ENCODE measurements at places on chromosomes 7 and 10.
A peak's percentile ranks its signal among the peaks of the same experiment; 100 is the strongest.

- no peak for DNase-seq
These were observed 64.7 kb upstream of the JAZF1 start for GRCh38 chr7:28245123-28245878.

GRCh38 chr7:157972914-157973313, 614.7 kb downstream of the PTPRN2 start:
- no peak for DNase-seq

DNA sequence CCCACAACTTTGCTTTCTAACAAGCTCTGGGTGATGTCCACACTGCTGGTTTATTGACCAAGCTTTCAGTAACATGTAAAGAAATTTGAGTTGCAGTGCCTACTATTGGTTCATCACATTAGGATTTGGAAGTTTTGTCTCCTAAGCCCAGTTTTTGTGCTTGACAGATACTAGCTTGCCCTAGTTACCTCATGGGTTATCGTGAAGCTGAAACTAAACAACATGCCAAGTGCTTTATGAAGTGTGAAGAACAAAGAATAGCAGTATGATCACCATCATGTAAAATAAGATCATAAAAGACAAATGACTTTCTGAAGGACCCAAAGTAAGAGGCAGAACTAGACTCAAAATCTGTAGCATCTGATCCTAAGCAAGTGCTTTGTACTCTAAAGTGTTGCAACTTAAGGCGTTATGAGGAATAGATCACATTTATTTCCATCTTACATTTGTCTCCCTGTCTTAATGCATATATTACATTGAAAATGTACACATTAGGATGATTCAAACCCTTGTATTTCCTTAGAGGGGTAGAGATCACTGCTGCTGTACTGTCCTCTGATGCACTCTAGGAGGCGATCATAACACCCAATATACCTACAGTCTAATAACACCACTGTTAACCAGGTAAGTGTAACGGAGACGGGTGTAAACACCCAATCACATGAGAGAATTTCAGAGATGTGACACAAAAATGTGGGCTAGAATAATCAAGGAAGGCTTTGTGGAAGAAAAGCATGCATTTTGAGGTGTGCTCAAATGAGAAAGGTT, 71.3 kb downstream of the NRCAM start:
- DNase-seq, result no peak

- DNase-seq, result no peak
These were observed 285.2 kb upstream of the FZD8 start for GRCh38 chr10:35927341-35927740.

DNA sequence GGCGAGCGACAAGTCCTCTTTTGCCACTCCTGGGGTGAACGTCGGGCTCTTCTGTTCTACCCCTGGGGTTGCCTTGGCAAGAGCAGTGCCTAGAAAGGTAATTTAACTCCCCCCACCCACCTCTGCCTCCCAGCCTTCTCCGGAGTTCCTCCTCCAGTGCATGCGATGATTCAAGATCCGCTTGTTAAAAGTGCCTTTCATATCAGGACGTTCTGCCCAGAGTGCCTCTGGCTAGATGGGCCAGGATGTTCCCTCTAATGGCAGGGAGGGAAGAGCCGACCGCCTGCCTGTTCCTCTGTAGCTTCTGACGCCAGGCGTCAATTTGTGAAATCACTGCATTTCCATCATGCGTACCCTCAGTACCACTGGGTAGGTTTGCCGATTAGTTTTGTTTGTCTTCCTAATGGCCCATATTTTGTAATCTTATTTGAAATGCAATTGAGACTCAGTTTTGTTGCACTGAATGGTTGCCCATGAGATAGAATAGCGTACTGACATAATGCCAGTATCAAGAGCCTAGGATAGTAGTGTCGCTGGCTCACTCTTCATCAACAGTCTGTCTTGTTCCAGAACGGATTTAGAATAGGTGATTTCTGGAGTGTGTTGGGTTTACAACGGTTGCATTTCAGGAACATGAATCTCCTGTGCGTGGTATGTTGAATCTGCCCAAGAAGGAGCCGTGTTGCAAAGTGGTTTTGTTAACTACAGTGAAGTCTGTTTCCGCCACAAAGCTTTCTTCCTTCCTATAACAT, 13.5 kb downstream of the ECHDC3 start:
- DNase-seq, result no peak

- DNase-seq, result no peak
These were observed 546.8 kb upstream of the FOXK1 start for GRCh38 chr7:4135301-4135700.

DNA sequence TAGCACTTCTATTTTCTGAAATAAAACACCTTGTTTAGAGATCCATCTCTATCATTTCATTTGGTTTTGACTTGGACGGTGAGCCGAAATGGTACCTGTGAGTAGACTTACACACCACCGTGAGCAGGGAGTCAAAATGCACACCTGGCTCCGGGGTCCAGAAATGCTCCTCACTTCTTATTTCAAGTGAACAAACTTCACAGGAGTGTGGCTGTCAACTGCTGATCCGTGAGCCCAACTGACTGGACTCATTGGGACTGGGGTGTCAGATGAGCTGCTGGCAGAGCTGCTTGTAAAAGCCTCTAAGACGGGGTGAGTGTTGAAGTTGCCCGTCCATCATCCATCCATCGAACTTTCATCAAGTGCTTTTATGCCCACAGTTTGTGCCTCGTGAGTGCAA, 435.5 kb downstream of the GLRX3 start:
- DNase-seq, result no peak

DNA sequence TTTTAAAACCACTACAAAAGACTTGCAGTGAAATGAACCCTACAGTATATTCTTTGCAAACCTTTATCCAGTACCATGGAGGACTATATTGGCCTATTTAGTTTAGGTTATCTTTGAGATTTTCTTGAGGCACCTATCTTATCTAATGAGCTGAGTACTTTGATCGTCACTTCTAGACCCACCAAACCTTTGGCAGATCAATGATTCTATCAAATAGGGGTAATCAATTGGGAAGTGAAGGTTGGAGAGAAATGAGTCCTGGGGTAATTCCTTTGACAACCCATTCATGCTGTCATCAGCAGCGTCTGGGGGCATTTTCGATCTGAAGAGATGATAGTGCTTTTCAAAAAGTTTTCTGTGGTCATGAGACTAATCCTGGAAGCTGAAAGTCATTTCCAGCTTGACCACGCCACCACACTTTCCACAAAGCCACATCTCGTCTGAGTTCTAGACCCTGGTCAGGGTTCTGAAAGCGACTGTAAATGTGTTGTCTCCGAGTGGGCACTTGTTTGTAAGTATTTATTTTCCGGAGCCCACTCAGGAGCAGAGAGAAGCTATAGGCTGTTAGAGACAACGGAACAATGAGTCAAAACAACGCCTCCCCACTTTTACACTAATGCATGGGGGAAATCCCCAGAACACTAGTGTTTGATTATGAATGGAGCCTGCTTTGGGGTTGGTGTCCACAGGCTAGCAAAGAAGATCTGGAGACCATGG, 4.8 kb downstream of the EGR2 start:
- DNase-seq, result no peak

- DNase-seq, result peak; percentile 34
These were observed 30.8 kb upstream of the SLC13A1 start for GRCh38 chr7:123230603-123231002.

- DNase-seq, result no peak
These were observed 202.0 kb downstream of the ARL4A start for GRCh38 chr7:12889391-12889790.

DNA sequence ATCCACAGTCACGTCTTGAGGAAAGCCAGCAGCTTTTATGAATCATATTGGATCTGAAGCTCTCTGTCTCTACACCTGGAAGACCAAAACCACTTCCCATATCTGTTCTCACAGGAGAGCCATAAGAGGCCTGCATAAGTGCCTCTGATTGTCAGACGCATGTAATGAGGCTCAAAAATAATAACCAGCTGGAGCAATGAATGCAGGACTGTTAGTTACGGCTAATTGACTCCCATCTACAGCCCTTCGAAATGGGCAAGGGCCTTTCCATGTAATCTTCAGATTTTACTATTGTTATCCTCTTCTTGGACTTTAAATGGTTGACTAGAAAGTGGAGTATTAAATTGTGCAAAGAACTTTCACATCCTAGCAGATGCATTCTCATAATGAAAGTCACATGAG, 4.4 kb upstream of the SEMA3C start:
- no peak for DNase-seq

GRCh38 chr10:61847640-61848039, 53.9 kb upstream of the ARID5B start:
- no peak for DNase-seq

DNA sequence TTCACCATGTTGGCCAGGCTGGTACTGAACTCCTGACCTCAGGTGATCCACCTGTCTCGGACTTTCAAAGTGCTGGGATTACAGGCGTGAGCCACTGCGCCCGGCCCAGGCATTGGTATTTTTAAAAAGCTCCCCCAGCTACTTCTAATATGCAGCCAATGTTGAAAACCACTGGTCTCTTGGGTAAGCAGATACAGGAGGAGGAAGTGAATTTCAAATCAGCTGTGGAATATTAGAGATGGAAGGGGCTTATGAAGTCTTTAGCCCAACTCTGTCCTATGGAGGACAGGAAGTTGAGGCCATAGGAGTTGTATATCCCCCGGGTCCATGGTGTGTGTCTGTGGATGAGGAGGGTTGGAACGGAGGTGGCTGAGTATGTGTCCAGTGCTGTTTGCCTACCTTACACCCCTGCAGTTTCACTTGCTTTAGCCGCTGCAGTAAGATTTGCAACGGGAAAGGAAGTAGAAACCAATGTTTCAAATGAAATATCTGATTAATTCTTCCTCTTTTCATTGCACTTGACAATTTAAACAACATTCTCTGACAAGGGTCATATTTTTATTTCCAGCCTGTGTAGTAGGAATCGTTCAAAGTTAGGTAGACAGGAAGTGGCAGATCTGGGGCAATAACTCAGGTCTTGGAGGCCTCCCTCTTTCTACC, 3.4 kb downstream of the PDE6C start:
- no peak for DNase-seq

DNA sequence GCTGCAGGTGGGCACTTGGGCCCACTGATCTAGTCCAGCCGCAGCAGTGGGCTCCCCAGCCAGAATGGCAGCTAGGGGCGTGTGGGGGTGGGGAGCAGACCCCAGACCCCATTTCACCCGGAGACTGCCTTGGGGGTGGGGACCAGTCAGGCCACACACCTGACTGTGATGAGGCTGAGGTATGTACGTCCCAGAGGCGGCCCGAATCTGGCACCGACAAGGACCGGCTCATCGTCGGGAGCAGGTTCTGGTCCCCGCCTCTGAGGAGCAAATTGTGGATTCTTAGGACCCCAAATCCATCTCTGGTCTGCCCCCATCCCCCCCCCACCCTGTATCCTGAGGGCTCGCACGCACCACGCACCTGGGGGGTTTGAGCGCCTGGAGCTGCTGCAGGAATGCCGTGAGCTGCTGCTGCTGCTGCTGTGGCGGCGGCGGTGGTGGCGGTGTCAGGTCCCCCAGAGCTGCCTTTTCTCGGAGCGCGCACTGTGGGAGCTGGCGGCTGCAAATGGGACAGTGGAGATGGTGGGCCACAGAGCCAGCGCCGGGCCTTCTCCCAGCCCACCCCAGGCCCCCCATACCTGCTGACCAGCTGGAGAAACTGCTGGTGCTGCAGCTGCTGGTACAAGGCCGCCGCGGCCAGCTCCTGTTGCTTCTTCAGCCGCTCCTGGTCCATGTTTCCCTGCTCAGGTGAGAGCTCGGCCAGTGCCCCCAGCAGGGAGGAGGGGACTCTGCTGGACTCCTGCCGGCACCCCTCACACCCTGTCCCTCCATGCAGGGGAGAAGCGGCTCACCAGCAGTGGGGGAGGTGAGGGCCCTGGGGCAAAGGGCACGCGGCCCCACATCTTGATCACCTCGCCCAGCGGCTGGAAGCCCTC, 10.2 kb downstream of the GIGYF1 start:
- DNase-seq, result peak; percentile 63

GRCh38 chr7:154795014-154795413, 207.9 kb downstream of the PAXIP1 start:
- no peak for DNase-seq

DNA sequence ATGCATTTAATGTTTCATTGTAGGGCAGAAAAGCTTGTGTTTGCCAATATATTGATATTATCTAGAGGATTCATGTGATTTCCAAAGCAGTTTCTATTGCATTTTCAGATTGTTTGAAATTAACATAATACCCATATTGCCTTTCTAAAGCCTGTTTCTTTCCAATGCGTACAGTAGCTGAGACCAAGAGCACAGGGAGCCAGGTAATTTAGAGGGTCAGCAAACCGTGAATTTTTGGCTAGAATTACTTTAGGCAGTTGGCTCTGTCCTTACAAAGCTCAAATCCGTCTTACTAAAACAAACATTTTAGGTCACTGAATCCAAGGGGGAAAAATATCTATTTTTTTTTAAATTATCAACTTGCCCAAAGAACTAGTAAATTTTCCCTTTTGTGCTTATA, 604.9 kb upstream of the ADARB2 start:
- no peak for DNase-seq

DNA sequence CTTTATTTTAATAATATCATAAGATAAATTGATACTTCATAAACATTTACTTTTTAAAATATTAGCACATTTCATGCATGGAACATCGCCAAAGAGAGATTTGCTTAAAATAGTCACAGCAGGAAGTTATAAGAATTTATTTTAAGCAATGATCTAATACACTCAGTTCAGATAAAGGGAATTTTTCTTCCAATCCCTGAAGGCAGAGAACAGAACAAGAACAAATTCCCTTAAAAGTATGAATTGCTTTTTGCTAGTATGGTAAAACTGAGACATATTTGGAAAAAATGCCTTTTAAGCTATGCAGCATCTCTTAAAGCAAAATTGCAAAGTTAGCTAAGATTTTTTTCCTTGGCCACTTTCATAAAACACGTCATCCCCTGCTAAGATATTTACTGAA, 91.0 kb downstream of the SEMA3D start:
- DNase-seq, result no peak

DNA sequence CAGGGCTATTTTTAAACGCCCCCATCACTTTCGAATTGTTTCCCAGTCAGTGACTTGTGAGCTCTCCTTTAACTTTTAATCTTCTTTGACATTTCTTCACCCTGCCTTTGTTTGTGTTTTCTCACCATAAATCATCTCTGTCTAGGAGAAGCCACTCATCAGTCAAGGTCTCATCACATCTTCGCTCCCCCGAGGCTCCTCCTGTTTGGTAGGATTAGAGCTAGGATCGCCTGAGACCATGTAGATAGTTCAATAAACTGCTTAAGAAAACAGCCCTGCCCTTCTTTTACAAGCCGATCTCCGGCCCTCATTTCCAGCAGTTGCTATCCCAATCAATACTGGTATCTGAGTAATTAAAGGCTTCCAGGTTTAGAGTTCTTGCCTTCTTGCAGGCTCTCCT, 472.8 kb upstream of the ADARB2 start:
- DNase-seq, result no peak

GRCh38 chr7:155258226-155258560, 39.5 kb upstream of the INSIG1 start:
- DNase-seq, result peak; percentile 61

- no peak for DNase-seq
These were observed 1120.6 kb downstream of the SORCS1 start for GRCh38 chr10:106043863-106044262.

DNA sequence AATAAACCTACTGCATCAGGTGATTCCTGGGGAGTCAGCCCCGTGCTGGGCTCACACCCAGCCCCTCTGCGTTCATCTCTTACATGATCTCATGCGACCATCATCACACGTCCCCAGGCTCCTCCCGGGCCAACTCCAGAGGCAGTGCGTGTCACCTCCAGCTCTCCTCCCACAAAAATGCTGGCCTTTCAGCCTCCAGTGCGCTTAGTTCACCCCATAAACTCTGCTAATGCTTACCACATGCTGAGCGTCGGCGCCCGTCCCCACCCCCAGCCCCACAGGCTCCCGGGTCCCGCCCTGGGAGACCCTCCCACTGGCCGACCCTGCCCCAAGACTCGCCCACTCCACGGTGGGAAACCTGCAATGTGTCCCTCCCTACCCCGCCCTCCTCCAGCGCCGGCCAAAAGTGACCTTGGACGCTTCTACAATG, 816 bp upstream of the SDK1 start:
- DNase-seq, result no peak

Measured in right cardiac atrium (tissue), 5 donors.